ENCODE measurements at places on chromosomes 5 and 9.
A peak's percentile ranks its signal among the peaks of the same experiment; 100 is the strongest.

- no peak for DNase-seq
These were observed 58.1 kb upstream of the KLF9 start for GRCh38 chr9:70472268-70473249.

GRCh38 chr9:19416143-19416542 lies 7.3 kb downstream of the ACER2 start:
- no peak for DNase-seq

GRCh38 chr9:125984461-125984860 lies 237.3 kb downstream of the PBX3 start:
- DNase-seq = no peak

DNA sequence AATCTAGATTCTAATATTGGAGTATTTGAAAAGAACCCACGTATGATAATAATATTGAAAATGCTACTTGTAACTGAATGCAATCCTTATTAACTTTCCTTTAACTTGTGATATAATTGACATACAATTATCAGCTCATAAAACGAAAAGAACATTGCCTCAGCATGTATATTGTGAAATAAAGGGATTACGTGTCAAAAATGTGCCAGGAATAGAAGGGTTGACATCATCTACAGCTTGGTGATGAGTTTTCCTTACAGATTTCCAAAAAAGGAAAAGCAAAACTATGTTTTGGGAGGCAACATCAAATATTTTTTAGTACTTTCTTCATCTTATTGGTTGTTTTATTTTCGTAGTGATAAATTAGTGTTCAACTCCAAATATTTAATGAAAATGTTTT lies 266.0 kb upstream of the PTGER4 start:
- no peak for DNase-seq

DNA sequence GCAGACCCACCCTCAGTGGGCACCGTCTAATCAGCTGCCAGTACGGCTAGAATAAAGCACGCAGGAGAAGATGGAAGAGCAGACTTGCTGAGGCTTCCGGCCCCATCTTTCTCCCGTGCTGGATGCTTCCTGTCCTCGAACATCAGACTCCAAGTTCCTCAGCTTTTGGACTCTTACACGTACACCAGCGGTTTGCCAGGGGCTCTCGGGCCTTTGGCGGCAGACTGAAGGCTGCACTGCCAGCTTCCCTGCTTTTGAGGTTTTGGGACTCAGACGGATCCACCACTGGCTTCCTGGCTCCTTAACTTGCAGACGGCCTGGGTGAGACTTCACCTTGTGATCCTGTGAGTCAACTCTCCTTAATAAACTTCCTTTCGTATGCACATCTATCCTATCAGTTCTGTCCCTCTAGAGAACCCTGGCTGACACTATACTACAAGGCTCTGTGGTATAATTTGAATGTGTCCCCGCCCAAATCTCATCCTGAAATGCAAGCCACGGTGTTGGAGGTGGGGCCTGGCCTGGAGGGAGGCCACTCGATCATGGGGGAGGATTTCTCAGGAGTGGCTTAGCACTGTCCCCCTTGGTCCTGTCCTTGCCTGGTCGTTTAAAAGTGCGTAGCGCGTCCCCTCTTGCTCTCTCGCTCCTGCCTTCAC lies 31.1 kb upstream of the NRARP start:
- no peak for DNase-seq

GRCh38 chr9:128412120-128412790 lies 8.4 kb upstream of the CERCAM start:
- DNase-seq = peak; percentile 19

DNA sequence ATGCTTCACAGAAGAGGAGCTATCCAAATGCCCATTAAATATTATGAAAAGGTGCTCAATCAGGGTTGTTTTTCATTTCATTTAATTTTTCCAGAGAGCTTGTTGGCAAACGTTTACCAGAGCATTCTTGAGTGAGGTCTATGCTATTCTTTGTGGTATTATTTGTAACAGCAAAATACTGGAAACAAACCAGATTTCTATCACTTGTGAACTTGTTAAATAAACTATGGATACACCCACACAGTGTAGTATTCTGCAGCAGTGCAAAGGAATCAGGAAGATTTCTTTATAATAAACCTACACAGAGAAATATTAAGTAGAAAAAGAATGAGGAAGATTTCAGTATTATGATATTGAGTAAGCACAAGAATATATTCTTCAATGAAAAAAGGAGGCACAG lies 15.0 kb upstream of the SLC1A1 start:
- DNase-seq = no peak

DNA sequence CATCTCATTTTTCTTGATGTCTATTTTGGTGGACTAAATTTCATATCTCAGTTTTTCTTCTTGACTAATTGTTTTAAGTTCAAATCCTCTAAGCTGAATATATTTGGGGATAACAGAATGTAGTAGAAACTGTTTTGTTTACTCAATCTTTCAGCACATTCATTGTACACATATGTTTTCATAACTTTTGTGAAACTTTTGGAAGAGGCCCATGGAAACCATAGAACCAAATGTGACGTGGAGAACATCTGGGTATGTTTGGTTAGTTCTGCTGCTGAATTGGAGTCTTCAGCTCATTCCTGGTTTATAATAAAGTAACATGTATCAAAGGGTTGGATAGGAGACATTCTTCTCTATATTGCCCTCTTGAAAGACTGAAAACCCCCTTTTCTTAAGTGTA lies 88.4 kb downstream of the CCDC171 start:
- no peak for DNase-seq

DNA sequence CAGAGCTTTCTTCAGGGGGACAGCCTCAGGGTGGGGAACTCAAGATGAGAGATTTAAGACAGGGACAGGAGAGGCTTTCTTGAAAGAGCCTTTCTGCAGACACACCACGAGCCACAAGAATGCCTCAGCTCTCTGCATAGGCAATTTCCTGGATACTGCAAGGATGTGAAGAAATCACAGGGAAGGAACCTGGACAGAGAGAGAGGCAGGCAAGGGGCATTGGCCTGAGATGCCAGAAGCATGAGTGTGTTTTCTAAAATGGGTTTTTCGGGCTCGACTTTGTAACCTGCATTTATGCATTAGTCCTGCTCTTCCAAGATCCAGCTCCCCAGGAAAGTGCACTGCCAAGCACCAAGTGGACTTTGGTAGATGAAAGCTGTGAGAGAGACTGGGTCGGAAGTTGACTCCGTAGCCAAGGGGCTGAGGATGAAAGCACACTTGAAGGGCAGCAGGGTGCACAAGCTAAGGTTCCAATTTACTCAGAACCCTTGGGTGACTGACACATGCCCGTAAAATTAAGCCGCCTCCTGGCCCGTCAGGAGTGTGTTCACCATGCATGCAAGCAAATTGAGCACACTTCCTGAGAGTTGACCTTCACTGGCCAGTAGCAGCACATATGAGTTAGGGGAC lies 90.9 kb downstream of the CFAP90 start:
- DNase-seq = no peak

GRCh38 chr5:172482156-172483020 lies 28.1 kb upstream of the SH3PXD2B start:
- DNase-seq = no peak

DNA sequence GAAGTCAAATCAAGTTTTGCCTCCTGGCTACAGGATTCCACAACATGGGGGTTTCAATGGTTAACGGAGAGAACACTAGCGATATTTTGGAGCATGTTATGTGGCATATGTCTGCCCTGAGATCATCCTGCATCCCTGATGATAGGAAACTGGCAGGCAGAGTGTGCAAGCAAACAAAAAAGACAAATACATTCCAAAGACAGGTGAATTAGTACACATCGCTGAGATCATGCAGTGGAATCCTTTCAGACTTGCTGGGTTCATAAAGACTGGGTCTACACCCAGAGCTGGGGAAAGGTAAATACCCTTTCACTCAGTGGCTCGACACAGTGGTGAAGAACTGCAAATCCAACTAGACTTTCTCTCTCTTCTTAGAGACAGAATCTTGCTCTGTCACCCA lies 286.5 kb downstream of the EFNA5 start:
- DNase-seq = no peak

GRCh38 chr5:50352382-50352781 lies 88.7 kb downstream of the EMB start:
- no peak for DNase-seq

DNA sequence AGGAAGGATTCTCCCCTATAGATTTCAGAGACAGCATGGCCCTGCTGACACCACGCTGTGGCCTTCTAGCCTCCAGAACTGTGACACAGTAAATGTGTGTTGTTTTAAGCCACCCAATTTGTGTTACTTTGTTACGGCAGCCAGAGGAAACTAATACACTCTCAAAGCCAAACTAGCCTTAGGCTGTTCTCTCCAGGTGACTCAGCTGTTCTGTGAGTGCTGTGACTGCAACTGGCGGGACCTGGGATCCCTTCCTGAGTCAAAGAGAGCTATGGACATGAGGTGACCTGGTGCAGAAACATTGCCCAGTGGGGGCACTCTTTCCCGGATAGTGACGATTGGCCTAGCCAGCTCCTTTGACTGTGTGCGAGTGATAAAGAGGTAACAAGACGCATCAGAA lies 14.0 kb upstream of the MLANA start:
- DNase-seq = no peak

- no peak for DNase-seq
These were observed 26.9 kb downstream of the PTPA start for GRCh38 chr9:129138144-129138462.

- DNase-seq = no peak
These were observed 17.5 kb upstream of the ECPAS start for GRCh38 chr9:111501648-111502047.

GRCh38 chr5:38780945-38781344 lies 64.9 kb upstream of the OSMR start:
- no peak for DNase-seq

- DNase-seq = no peak
These were observed 132.6 kb downstream of the PDZD2 start for GRCh38 chr5:31771500-31771899.

- no peak for DNase-seq
These were observed 158.4 kb upstream of the MPDZ start for GRCh38 chr9:13437866-13438265.

DNA sequence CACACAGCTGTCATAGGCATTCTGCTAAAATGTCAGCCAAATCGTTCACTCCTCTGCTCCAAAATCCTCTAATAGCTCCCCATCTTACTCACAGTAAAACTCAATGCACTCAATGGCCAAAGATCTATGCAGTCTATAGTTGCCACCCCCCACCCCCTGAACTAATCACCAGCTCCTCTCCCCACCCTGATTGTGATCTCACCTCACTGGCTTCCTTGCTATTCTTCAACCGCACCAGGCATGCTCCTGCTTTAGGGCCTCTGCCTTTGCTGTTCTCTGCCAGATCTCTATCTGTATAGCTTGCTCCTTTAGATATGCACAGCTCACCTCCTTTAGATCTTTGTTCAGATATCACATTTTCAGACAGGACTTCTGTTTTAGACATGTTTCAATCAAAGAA lies 33.2 kb upstream of the SNX2 start:
- DNase-seq = no peak

DNA sequence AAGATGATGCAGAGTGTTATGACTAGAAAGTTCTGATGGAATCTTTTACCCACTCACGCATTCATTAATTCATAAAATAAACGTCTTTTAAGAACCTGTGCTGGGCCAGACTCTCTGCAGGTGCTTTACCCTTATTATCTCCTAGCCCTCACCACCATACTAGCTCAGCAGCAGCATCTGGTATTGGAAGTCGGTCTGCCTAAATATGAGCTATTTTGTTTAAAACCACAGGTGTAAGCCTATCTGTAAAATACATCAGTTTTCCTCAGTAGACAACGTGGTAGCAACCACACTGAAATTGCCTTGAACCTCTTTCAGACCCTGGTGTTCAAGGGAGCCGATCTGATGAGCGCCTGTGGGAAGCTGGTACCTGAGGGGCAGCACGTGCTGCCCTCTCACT lies 69.4 kb downstream of the PPIC start:
- DNase-seq = no peak

GRCh38 chr5:88690409-88691229 lies 192.4 kb downstream of the MEF2C start:
- DNase-seq = peak; percentile 37

GRCh38 chr5:132456296-132456986 lies 34.1 kb downstream of the IRF1 start:
- DNase-seq = peak; percentile 41

DNA sequence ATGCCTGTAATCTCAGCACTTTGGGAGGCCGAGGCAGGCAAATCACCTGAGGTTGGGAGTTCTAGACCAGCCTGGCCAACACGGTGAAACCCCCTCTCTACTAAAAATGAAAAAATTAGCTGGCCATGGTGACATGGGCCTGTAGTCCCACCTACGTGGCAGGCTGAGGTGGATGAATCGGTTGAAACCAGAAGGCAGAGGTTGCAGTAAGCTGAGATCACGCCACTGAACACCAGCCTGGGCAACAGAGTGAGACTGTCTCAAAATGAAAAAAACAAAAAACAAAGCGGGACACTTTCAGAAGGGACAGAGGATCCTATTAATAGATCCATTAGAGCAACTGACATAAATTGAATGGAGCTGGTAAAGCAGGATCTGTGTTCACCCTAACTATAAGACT lies 89.6 kb upstream of the SGCD start:
- no peak for DNase-seq

GRCh38 chr9:124800306-124801259 lies 23.6 kb downstream of the OLFML2A start:
- no peak for DNase-seq

- no peak for DNase-seq
These were observed 14.0 kb upstream of the LOX start for GRCh38 chr5:122091936-122092600.

- no peak for DNase-seq
These were observed 594 bp downstream of the FAM120A start for GRCh38 chr9:93451849-93452709.

GRCh38 chr5:132763181-132764036 lies 13.6 kb downstream of the SEPTIN8 start:
- no peak for DNase-seq

DNA sequence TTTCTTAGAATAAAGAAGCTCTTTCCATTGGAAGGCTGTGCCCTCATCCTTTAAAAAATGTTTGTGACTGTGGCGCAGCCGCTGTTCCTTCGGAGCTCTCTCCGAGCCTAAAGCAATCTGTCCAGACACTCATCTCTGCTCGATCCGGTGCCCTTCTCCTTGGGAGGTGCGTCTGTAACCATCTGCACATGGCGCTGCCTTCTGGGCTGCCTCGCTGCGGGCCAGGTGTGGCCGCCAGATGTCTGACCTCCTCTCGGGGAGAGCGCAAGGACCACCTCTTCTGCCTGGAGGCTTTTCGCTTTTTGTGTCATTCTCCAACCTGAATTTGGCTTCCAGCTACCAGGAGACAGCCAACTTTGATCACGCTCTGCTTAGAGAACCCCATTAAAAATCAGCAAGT lies 153.4 kb upstream of the PTCH1 start:
- DNase-seq = no peak

DNA sequence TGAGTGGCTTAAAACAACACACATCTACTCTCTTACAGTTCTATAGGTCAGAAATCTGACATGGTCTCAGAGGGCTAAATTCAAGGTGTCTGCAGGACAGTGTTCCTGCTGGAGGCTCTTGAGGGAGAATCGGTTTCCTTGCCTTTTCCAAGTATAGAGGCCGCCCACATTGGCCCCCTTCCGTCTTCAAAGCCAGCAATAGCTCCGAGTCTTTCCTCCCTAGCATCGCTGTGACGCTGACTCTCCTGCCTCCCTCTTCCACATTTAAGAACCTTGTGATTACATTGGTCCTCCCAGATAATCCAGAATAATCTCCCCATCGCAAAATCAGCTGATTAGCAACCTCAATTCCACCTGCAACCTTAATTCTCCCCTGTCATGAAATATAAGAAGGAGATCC lies 81.3 kb upstream of the IER5L start:
- no peak for DNase-seq

All from activated CD8-positive, alpha-beta memory T cell treated with anti-CD3 and anti-CD28 coated beads for 1 hour (primary cell).